Fibroblast of lung (primary cell): ENCODE measurements at places on chromosomes 5 and 9.

DNA sequence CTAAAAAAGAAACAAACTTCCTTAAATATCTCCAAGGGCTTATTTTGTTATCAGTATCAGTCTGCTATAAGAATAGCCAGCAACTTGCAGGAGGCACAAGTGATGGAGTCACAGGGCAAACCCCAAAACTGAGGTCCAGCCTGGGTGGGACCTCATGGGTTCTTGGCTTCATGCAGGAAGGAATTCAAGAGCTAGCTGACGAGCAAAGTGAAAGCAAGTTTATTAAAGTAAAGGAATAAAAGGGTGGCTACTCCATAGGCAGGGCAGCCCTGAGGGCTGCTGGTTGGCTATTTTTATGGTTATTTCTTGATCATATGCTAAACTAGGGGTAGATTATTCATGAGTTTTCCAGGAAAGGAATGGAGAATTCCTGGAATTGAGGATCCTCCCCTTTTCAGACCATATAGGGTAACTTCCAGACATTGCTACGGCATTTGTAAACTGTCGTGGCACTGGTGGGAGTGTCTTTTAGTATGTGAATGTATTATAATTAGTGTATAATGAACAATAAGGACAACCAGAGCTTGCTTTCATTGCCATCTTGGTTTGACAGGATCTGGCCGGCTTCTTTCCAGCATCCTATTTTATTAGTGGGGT is 231.9 kb downstream of the ADAMTSL1 start:
- H3K36me3 ChIP-seq = peaks cover 2% of the 10 kb centered on the region
- H3K27ac ChIP-seq = peak overlapping the region; percentile 4
- H3K4me1 ChIP-seq = peaks cover 9% of the 10 kb centered on the region
- DNase-seq = peak; percentile 39
- H3K4me3 ChIP-seq = peak overlapping the region; percentile 29

- H3K27ac ChIP-seq = no peak overlapping the region
- DNase-seq = peak; percentile 6
- no peaks in the 10 kb centered on the region for H3K4me1 ChIP-seq
- no peak overlapping the region for H3K4me3 ChIP-seq
These were observed 165.9 kb upstream of the IRX4 start for GRCh38 chr5:2048664-2049063.

- peaks cover 15% of the 10 kb centered on the region for H3K4me1 ChIP-seq
- no peak overlapping the region for H3K4me3 ChIP-seq
- no peaks in the 10 kb centered on the region for H3K36me3 ChIP-seq
- no peak overlapping the region for H3K27ac ChIP-seq
- no peaks in the 10 kb centered on the region for H3K27me3 ChIP-seq
- DNase-seq = no peak
These were observed 73.0 kb downstream of the NIPBL start for GRCh38 chr5:36949593-36949992.

DNA sequence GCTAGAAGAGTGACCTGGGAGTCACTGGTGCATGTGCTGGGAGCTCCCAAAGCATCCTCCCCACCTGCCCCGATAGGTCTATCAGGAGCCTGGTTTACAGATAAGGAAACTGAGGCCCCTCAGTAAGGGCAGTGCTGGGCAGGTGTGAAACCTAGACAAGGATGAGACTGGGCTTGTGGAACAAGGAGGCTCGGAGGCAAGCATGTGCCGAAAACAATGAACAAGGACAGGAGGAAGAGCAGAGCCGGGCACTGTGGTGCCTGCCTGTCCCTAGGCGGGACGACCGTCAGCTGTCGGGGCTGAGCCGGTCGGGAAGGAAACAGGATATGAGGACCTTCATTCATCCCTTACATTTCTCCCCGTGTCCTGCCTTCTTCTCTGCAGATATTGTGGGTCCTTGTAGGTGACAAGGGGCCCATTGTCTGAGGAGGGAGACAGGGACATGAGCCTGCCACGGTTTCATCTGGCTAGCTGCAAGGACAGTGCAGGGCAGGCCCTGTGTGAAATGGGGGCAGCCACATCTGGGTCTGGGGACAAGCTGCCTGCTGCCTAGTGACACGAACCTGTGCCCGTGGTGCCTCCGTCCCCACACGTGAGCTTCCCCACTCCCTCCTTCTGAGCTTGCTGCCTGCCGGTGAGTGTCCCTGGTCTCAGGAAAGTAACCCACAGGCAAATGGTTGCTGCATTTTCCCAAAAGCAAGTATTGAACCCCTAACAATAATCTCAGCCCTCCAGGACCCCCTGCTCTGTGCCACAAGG is 18.6 kb downstream of the FGD3 start:
- H3K4me1 ChIP-seq = no peaks in the 10 kb centered on the region
- DNase-seq = no peak
- H3K27ac ChIP-seq = no peak overlapping the region
- no peaks in the 10 kb centered on the region for H3K36me3 ChIP-seq
- no peak overlapping the region for H3K4me3 ChIP-seq

GRCh38 chr5:96247097-96247701 is 185.8 kb downstream of the PCSK1 start:
- no peaks in the 10 kb centered on the region for H3K36me3 ChIP-seq
- DNase-seq = peak; percentile 94
- H3K27ac ChIP-seq = peak overlapping the region; percentile 62
- no peaks in the 10 kb centered on the region for H3K27me3 ChIP-seq
- H3K4me1 ChIP-seq = peaks cover 11% of the 10 kb centered on the region
